ENCODE measurements at places on chromosomes 4 and X. TPM values are rescaled to one million over a fixed set of nuclear protein-coding genes. Genes with fewer than 3 reads are reported as not detected.

ESX1 gene
- not detected for total RNA-seq

MAP7D2 gene
- not detected for total RNA-seq

LGI2 gene
- not detected for total RNA-seq

DNA sequence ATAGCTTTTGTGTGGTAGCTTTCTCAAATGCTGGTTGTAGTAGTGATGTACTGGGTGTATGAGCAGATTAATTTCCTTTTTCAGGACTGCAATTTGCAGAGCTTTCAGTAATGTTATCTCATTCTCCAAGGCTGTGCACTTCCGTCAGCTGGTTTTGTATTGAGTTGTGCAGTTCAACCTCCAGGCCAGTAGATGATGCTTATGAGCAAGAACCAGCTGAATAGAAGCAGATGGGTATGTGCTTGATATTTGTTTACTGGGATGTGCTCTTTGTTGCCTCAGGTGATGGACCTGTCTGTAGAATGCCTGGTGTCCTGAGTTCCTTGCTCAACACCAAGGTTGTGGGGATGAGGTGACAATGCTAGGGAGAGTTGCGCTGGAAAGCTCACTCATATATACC, 462.8 kb downstream of the PCDH18 start:
- no peak for DNase-seq

DNA sequence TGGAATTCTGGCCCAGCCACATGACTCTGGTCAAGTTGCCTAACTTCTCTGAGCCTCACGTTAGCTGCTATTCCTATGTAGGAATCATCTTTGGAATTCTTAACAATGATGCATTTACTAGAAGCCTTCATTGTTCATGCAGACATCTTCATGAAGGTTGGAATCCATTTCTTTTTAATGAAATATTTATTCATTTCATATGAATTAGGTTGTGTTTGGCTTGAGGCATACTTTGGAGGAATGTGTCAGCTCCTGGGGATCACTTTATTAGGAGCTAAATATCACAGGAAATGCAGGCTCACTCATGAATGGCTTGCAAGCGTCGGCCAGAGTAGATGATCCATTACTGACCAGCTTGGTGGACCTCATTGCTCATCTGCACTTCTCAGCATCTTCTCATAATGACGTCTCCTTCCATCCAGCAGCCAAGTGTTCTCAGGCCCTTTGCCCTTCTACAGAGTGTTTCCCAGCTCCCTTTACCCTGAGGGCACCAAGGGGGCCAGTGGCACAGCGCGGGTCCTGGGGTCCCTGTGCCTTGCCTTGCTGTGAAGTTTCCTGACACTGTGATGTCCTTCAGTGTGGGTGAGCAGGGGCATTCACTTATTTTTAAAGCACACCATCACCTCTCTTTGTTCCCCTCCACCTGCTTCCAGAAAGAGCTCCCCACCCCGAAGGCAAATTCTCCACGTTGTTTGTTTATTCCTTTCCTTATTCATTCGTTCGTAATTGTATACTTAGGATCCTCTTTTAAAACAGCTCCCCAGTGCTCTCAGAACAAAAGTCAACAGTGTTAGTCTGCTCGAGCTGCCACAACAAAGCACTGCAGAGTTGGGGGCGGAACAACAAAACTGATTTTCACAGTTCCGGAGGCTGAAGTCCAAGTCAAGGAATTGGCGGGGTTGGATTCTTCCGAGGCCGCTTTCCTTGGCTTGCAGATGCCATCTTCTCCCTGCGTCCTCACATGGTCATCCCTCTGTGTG, 106.8 kb downstream of the STK32B start:
- no peak for DNase-seq

DNA sequence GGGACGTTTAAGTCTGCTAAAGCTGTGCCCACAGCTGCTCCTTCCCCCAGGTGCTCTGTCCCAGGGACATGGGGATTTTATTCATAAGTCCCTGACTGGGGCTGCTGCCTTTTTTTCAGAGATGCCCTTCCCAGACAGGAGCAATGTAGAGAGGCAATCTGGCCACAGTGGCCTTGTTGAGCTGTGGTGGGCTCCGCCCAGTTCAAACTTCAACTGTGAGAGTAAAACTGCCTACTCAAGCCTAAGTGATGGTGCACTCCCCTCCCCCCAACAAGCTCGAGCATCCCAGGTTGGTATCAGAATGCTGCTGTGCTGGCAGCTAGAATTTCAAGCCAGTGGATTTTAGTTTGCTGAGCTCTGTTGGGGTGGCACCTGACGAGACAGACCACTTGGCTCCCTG, 1371.4 kb downstream of the ADGRL3 start:
- no peak for DNase-seq

DNA sequence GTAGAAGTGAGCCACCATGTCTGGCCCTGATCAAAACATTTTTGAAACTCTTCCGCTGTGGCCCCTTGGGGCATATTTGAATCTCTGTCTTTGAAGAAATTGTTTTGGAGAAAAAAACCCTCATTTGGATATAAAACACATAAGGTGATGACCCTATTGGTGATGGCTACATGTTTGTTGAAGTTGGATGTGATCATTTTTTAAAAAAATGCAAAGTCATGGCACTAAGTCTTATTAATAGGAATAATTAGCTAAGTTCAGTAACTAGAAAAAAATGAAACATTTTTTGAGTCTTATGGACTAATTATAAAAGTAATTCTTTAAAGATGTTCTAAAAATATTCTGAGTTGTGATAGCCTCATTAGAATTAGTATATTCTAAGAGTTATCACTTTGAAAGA, 17.9 kb upstream of the BBS7 start:
- DNase-seq: no peak

- DNase-seq: no peak
Measured at GRCh38 chr4:15402974-15403373, 24.9 kb upstream of the C1QTNF7 start.

GRCh38 chrX:47683184-47683828, 24.3 kb upstream of the UXT start:
- DNase-seq: no peak
